Fibroblast of skin of left quadriceps (primary cell): ENCODE measurements at places on chromosomes 4 and X.

DNA sequence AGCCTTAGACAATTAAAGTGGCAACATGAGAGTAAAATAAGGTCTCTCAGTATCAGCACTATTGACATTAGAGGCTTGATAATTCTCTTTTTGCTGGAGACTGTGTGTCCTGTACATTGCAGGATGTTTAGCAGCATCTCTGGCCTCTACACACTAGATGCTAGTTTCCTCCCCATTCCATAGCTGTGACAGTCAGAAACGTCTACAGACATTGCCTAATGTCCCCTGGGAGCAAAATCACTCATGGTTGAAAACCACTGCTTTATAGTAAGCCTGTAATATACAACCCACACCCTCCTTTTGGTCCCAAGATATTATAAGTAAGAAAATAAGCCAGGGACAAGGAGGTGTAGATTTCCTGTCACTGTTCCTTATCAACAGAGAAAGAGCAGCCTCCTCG lies 166.0 kb downstream of the FRMPD4 start:
- DNase-seq = peak; percentile 24

GRCh38 chr4:134328741-134329140 lies 127.2 kb upstream of the PABPC4L start:
- DNase-seq = no peak

GRCh38 chr4:60033826-60034225 lies 1166.3 kb upstream of the ADGRL3 start:
- no peak for DNase-seq

DNA sequence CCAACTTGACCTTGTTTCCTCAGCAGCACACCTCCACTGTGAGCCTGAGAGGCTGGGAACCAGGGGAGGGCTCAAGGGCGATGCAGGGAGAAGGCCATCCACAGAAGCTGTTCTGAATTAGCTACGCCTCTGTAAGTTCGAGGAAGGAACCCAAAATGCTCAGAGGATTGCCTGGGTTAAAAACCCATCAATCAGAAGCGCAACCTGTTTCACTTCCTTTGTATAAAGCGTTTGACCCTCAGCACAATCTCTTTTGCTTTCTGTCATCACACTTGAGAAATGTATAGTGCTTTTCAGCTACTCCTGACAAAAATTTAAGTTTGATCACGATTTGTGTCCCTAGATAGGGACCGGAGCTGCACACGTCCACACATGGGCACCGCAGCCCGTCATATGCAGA lies 48.0 kb upstream of the MAP3K15 start:
- DNase-seq = no peak

- no peak for DNase-seq
These were observed 61.2 kb upstream of the HOPX start for GRCh38 chr4:56742080-56742871.

- DNase-seq = no peak
These were observed 195.3 kb downstream of the SPRY1 start for GRCh38 chr4:123591875-123592274.

GRCh38 chrX:127276326-127276725 lies 456.8 kb downstream of the PRR32 start:
- no peak for DNase-seq

DNA sequence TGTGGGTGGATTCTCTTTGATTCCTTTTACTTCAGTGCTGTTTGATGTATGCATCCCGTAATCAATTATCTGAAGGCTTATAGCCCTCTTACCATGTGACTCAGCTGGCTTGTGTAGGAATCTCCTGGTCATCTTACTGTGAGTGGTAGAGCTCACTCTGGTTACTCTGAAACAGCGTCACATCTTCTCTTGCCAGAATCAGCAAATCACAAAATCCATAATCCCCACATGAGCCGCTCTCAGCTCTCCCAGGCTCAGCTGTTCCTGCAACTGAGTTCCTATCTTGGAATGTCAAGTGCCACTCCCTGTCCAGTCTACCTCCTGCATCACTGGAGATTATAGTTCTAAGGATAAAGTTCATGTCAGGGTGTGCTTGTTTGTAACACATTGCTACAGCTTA lies 278.0 kb downstream of the FBXO8 start:
- DNase-seq = no peak

DNA sequence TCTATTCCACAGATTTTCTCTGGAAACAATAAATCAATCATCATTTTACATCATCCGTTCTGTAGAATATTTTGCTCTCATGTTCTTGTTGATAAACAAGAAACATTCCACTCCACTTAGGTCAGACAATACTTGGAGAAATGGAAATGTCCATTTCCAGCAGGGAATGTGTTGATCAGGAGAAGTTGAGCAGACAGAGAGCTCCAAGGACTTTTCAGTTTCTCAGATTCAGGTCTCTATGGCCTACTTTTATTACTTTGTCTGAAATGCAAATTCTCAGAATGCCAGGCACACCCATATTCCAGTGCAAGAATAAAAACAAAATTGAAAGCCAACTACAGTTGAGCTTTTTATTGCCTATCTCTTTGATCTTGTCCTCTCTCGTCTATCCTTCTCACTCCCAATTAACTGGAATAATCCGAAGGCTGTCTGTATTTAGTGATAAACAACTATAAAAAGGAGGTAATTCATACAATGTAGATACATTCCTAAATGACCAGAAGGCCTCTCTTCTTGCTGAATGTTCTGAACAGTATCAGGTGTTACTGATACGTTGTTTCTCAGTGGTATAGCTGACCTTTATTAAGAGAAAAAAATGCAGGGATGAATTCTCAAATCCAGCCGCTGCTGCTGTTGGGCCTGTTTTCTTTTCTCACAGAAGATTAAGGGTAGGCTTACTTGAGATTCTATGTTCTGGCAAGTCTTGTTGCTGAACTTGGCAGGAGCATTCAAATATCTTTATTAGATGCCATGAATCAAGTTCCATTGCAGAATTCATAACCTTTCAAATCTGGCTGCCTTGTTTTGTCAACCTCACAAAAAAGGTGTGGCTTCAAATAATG lies 72.1 kb downstream of the HPGD start:
- no peak for DNase-seq

GRCh38 chrX:139113708-139114107 lies 402.2 kb upstream of the FGF13 start:
- DNase-seq = no peak

GRCh38 chrX:150621652-150622051 lies 53.2 kb downstream of the MTM1 start:
- DNase-seq = no peak

- DNase-seq = no peak
These were observed 3.4 kb downstream of the GRID2 start for GRCh38 chr4:92307181-92307580.

- DNase-seq = peak; percentile 27
These were observed 41.3 kb upstream of the GPC3 start for GRCh38 chrX:134026565-134027311.

- no peak for DNase-seq
These were observed 780.7 kb upstream of the DIAPH2 start for GRCh38 chrX:95903975-95904374.

DNA sequence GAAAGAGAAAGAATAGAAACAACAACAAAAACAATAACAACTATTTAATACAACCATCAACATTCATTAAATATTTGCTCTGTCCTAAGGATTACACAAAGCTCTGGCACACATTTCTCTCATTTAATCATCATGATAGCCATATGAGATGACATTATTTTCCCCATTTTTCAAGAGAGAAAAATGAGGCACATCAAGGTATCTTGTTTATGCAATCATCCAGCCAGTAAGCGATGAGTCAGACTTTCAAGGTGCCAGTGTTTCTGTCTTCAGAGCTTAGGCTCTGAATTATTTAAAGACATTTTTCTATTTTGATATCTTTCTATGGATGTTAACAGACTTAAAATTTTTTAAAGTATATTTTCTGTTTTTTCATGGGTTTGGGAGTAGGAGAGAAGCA lies 541.8 kb upstream of the SMIM31 start:
- DNase-seq = no peak

DNA sequence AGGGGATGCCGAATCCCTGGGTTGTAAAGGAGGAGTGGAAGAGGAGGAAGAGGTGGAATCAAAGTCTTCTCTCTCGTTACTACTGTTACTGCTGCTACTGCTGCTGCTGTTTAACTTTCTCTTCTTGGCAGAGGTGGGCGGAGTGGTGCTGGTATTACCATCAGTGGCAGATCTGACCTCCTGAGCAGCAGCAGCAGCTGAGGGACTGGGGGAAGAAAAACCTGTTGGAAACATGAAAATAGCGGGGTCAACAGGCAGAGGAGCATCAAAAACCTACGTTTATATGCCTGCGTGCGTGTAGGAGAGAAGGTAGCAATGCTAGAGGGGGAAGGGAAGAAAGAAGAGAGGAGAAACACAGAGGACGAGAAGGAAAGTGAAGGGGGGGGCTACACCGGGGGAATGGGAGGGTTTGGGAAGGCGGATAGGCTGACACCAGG lies 339 bp downstream of the CUL4B start:
- DNase-seq = no peak

GRCh38 chr4:165288226-165288625 lies 39.2 kb upstream of the MSMO1 start:
- DNase-seq = no peak

GRCh38 chrX:287670-288069 lies 6.5 kb downstream of the PLCXD1 start:
- DNase-seq = no peak

GRCh38 chr4:3873408-3874027 lies 107.3 kb downstream of the ADRA2C start:
- DNase-seq = no peak

DNA sequence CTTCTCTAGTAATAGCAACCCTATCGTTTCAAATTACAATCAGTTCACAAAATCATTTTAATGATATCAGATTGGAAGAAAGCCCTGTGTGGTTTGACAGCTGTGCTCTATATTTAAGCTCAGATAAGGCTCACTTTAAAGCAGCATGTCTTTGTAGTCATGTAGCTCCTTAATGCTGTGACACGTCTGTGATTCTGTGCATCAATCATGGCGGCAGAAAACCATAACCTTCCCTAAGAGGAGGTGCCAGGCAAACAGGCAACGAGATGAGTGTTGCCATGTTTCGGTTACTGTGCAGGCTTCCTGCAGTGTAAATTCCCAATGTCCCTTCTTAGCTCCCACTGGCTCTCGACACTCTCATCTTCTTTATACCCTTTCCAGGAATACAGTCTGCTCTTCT lies 212.7 kb downstream of the GRID2 start:
- DNase-seq = no peak

DNA sequence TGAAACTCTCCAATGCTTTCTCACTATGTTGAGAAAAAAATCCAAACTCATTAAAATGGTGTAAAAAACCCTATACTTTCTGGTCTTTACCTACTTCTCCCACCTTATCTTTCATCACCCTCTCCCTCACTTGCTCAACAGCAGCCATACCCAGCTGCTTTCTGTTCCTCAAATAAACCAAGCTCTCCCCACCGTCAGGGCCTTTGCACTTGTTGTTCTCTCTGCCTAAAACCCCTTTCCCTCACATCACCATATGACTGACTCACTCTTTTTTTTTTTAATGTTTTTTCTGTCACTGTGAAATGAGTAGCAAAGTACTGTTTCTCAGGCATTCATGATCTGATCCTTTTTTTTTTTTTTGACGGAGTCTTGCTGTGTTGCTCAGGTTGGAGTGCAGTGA lies 122.3 kb upstream of the TMEM164 start:
- DNase-seq = no peak

GRCh38 chr4:156248917-156249316 lies 295.3 kb upstream of the CTSO start:
- no peak for DNase-seq

DNA sequence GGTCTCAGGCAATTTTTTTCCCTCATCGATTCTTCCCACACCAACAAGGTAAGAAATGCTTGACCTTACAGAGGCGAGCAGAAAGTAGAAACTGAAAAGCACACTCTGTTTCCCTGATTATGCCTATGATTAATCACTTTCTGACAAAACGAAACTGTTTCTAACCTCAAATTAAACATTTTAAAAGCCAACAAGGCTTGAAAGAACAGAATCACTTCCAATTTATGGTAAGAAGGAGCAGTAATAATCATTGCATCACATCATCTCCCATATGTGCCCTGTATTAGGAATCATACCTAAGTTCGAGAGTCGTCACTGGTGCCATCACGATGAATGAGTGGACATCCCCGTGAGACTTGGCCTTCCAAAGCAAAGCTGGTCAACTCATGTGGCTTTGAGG lies 12.5 kb upstream of the CXCL13 start:
- no peak for DNase-seq

GRCh38 chr4:40850496-40850895 lies 100.7 kb downstream of the NSUN7 start:
- DNase-seq = no peak

GRCh38 chr4:76003035-76003434 lies 4.3 kb downstream of the CXCL9 start:
- no peak for DNase-seq

DNA sequence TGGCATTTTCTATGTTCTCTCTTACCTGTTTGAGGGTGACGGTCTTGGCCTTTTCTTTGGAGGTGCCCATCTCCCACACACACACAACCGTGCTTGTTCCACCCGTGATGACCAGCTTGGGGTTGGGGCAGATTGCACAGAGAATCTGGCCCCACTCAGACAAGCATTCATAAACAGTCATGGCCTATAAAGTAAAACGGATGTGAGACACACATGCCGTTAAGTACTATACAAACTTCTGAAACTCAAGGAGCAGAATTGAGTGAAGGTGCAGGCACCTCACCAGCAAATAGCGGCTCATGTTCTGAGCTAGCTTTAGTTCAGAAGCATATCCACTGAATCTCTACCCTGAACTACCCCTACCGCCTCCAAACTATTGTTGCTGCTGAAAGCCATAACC lies 107.6 kb downstream of the CDS1 start:
- DNase-seq = no peak

GRCh38 chr4:52968241-52968640 lies 106.1 kb downstream of the RASL11B start:
- DNase-seq = no peak

DNA sequence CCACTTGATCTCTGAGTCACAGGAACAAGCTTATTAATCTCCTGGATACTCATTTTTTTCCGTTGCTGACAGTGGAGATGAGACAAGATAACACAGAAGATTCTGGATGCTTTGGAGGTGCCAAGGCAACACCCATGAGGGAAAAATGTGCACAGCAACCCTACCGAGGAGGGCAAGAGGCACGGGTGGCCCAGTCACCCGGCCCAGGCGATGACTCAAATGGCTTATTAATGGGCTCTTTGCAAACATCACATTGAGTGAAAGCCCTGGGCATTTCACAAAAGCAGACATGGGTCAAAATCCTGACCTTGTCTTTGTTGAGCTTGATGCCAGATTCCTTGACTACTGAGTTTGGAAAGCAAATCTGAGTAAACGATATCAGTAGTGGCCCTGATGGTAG lies 315.1 kb downstream of the STK32B start:
- DNase-seq = no peak
